ENCODE measurements at places on chromosomes 5 and 9.

DNA sequence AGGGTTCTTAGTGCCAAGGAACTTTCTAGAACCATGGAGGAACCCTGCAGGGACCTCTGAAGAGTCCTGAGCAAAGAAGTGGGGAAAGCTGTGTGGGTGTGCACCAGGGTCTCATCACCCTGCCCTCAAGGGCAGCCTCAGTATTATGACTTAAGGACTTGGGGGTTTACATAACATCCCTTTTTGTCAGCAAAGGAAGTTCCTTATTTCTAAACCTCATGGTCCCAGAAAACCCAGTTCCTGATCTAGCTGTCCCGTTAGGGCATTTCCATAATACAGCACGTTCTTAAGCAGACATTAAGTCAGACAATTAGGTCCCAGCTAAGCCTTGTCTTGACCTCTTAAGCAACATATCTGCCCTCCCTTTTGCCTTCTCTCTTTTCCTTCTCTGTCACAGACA is 57.3 kb downstream of the DAPK1 start:
- DNase-seq = no peak

DNA sequence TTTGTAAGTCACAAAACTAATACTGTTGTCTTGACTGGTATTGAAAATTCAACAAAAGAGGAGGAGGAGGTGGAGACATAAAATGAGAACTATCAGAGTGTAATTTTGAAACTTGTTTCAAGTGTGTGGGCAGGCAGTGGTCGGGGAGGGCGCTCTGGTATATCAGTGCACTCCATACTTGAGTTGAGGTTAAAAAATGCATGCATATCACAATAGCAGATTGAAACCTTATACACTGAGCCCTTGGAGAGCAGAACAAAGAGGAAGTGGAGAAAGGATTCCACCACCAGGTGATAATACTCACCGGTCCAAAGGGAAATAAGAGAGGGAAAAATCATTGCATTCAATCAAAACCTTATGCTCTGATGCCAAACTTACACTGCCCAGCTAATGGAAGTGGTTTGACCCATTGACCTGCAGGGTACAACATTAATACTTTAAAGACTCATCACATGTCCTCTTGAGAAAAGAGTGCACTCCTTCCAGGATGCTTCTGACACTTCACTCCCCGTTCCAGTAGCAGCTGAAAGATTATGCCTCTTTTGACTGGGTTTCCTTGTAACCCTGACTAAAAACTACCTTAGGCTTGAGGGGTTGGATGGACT is 79.5 kb upstream of the FAM169A start:
- DNase-seq = no peak

DNA sequence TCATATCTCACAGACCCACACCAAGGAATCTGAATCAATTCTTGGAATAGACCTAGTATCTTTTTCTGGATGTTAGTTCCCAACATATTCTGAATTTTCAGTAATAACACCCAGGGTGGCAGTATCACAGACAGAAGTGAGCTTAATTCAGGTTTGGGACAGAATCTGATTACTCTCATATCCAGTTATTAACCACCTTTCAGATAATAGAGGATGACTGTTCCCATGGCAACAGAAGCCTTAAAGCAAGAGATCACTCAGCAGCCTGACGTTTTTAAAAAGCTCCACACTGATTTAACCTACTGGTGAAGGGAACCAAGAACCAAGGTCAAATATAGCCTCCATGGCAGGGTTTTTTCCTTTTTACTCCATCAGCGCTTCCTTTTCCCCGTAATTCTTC is 68.4 kb downstream of the ACTBL2 start:
- no peak for DNase-seq

DNA sequence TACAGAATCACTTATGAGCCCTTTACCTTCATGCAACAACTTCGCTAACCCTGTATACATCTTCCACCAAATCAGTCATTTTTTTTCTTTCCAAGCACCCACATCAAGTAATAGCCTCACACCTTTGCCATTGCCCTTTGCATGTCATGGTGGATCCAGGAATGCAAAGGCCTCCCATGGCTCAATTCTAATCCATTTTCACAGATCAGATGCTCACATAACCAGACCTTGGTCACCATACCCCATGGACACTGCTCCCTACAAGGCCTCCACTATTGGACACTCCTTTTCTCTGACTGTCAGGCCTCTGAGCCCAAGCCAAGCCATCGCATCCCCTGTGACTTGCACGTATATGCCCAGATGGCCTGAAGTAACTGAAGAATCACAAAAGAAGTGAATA is 179.5 kb downstream of the RASEF start:
- no peak for DNase-seq

DNA sequence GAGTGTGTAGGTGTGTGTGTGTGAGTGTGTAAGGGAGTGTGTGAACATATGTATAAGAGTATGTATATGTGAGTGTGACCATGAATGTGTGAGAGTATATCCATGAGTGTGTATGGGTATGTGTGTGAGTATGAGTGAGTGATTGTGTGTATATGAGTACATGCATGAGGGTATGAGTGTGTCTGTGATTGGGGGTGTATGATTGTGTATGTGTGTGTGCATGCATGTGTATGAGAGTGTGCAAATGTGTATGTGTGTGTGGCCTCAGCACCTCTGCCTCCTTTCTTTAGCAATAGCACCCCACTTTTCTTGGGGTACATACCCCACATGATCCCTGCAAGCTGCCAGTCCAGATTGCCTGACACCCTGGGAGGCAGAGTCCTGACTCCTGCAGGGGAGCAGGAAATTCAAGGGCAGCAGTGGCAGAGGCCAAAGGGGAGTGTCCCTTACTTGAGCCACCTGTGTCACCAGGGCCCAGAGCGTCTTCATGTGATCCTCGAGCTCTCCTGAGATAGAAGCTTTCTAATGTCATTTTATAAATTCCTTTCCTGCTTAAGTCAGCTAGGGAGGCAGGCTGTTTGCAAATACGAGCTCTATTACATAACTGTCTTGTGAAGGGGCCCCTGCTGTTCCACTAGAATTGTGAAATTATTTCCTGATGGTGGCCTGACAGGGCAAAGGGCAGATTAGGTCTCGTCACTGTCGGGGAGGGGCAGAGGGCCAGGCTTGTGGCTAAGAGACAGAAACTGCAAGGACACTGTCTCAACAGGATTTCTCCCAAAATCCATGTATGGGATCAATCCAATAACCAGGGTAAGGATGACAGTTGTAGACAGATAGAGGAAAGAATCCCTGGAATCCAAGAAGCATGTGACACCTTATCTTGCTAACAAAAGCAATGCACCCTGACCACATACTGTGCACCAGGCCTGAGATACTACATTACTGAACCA is 389.1 kb downstream of the GADD45G start:
- DNase-seq = no peak

GRCh38 chr9:106350777-106351176 is 512.2 kb upstream of the ZNF462 start:
- DNase-seq = no peak

DNA sequence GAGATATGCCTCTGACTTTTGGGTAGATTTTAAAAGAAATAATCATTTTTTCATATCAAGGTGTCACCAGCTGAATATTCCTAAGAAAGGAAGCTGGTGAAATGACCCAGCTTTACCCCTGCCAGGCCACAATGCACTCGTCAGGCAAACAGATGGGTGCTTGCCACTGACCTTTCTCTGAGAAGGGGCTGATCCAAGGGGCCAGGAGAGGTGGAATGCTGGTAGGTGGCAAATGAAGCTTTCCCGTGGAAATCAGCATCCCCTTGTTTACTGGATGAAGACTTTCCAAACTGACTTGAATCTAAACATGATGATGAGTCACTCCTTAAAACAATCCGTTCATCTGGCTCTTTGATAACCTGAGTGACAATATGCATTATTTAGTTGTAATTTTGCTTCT is 44.3 kb upstream of the PLPP6 start:
- no peak for DNase-seq

GRCh38 chr5:174454464-174454863 is 269.9 kb upstream of the MSX2 start:
- no peak for DNase-seq

DNA sequence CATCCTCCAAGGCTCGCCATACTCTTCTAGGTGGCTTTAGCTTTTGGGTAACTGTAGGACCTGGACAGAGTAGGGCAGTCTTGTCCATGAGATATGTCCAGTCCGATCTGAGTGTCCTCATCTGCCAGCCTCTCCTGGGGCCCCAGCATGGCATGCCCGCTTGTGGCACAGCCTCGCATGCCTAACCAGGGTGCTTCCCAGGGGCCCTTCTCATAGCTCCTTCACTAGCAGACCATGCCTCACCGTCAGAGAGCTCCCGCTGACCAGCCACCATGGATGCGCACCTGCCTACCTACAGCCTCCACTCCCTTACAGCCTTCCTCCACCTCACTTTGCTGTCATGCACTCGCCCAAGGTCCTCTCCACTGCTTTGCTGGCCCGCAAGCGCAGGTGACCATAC is 60.6 kb upstream of the FNIP1 start:
- DNase-seq = no peak

- no peak for DNase-seq
Measured at GRCh38 chr9:119588874-119589744, 219.9 kb upstream of the BRINP1 start.

Data from stimulated activated CD4-positive, alpha-beta T cell treated with anti-CD3 and anti-CD28 coated beads, Interleukin-1b, Interleukin-23, amount 100 ng/mL, for 1 hour (primary cell).